D721Med (cell line): ENCODE measurements at places on chromosomes 1 and 21.
A peak's percentile ranks its signal among the peaks of the same experiment; 100 is the strongest.

DNA sequence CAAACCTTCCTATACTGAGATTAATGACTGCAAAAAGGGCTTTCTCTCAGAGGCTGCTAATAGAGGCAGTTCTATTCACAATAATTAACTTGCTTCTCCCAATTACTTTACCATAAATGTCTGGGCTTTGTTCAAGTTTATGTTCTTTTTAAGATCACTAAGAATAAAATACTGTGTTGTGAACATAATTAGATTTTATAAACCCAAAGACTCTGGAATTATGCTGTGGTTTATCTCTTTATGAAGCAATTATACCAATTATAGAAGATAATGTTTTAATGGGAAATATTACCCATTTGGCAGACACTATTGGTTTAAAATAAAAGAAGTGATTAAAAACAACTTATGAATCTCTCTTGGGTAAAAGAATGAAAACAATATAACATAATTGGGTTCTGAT, 43.5 kb upstream of the IL12RB2 start:
- DNase-seq: no peak

- no peak for DNase-seq
These were observed 33.5 kb downstream of the UBE2G2 start for GRCh38 chr21:44767834-44768831.

GRCh38 chr1:234770924-234771540, 161.1 kb upstream of the IRF2BP2 start:
- DNase-seq: no peak

DNA sequence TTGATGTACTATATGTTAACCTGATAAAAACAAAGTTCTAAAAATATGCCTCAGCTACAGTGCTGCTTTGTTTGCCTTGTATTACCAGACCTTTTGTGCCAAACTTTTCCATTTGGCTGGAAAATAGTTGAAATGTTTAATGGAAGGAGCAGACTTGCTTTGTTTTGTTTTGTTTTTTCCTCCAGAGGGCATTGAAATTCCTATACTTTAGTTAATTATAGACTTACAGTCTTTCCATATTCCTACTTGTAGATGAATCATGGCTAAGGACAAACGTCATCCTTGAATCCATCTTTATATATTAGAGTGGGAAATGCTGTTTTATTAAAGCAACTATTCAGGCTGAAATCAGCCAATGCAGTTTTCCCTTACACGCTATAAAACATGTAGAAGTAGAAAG, 6.7 kb downstream of the CAP1 start:
- no peak for DNase-seq

- DNase-seq: no peak
These were observed 2.1 kb downstream of the SASS6 start for GRCh38 chr1:100130552-100131077.

- DNase-seq: no peak
These were observed 56.3 kb upstream of the ECE1 start for GRCh38 chr1:21346365-21347071.

DNA sequence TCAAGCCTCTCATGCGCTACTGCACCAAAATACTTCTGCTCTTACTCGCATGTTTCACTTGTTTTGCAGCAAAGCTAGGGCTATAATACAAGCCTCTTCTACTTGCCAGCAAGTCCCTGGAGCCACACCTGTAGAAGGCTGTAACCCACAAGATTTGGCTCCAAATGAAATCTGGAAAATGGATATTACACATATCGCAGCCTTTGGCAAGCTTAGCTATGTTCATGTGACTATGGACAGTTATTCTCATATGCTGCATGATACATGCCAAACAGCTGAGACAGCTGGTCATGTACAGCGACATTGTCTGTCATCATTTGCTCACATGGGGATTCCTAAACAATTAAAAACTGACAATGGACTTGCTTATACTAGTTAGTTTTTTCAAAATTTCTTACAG, 270.3 kb downstream of the COL11A1 start:
- DNase-seq: no peak

DNA sequence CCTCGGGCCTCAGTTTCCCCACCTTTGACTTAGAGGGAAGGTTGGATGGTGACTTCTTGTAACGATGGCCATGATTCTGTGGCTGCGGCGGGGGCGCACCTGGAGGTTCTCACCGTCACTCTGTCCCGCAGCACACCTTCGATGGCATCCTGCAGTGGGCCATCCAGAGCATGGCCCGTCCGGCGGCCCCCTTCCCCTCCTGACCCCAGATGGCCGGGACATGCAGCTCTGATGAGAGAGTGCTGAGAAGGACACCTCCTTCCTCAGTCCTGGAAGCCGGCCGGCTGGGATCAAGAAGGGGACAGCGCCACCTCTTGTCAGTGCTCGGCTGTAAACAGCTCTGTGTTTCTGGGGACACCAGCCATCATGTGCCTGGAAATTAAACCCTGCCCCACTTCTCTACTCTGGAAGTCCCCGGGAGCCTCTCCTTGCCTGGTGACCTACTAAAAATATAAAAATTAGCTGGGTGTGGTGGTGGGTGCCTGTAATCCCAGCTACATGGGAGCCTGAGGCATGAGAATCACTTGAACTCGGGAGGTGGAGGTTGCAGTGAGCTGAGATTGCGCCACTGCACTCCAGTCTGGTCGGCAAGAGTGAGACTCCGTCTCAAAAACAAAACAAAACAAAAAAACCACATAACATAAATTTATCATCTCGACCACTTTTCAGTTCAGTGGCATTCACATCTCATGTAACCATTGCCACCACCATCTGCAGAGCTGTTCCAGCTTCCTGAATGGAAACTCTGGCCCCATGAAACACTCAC, 2.1 kb upstream of the PFKL start:
- peak; percentile 100 for DNase-seq

DNA sequence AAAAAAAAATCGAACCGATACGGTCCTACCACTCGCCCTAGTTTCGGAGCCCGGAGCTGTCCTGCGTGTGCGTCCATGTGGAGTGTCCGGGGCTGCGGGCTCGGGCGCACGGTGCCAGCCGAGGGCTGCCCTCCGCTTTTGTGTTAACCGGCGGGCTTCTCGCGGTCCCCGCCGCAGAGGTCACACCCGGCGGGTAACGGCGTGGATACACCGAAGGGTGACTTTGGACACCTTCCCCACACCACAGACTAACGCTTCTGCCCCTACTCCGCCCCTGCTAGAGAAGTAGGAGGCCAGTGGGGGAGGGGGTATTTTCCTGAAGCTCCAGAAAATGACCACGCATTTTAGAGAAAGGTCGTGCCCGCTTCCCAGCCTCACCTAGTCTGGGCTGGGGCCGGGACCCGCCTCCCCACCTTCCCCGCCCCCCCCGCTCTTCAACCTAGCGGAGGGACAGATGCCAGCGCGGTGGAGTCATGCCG, 609 bp upstream of the ATF3 start:
- DNase-seq: no peak

DNA sequence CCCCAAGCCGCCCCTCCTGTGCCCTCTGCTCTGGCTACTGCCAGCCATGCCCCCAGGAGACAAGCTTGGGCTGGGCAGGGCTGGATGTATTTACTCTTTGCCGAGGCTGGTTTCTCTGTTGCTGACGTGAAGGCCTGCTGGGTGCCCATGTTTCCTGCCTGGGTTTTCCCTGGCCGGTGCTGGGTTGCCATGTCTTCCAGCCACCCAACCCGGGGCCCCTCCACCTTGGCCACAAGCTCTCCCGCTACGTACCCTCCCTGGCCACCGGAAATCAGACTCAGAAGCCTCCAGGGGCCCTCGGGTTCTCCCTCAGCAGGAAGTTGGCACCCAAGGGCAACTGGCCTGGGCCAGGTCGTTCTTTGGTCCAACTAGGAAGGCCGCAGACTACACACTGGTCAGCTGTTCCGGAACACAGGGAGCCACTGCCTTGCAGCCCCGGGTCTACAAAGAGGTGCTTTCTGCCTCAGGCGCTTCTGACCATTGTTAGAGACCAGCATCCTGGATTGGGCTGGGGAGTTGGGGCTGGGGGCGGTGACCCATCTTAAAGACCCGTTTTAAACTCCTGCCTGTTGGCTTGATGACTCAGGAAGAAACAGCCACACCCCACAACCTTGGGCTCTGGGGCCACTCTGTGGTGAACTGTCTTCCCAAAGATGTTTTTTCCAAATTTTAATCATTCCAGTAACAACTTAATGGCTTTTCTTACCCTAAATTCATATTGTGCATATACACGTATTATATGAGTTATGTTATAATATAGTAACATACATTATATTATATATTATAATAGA, 71.2 kb upstream of the RUNX3 start:
- DNase-seq: no peak

- DNase-seq: no peak
These were observed 152.4 kb upstream of the HMGB4 start for GRCh38 chr1:33711511-33711910.

DNA sequence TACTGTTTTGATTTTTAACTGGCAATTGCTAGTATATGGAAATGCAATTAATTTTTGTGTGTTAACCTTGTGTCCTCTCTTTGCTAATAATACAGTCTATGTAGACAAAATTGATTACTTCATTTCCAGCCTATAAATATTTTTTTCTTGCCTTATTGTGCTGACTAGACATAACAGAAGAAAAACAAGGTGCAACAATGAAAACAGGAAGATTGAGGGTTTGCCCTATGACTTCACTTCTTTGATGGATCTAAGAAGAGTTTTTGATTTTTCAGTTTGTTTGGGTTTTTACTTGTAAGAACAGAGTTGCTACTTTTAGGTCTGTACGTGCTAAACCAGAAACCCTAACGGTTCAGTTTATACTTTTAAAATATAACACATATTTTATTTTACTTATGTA, 8.5 kb upstream of the CNIH4 start:
- DNase-seq: no peak

DNA sequence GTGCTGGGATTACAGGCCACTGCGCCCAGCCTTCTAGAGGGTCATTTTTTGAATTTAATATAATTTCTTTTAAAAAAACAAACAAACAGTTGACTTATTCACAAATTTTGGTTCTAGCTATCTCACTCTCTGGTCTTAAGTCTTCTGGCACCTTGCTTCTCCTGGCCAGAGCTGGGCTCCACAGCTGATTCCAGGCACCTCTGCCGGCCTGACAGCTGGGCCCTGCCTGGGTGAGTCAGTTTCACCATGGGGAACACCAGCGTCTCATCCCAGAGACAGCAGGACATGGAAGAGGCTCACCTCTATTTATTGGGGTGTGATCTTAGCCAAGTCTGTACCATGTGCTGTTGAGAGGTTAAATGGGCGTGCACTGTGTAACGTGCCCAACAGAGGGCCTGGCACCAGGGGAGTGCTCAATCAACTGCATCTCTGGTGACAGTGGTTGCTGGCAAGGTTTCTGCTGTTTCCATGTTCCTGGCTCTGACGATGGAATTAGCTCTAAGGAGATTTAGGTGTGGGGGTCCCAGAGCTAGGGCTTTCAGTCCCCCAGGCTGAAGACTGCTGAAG, 956 bp downstream of the CPLANE2 start:
- DNase-seq: no peak

- peak; percentile 95 for DNase-seq
These were observed at the start of gene GALNT2 for GRCh38 chr1:230066466-230067404. Gene GALNT2 (plus strand): TSS chr1:230067238. CDS start chr1:230067281, 43 bp downstream.

DNA sequence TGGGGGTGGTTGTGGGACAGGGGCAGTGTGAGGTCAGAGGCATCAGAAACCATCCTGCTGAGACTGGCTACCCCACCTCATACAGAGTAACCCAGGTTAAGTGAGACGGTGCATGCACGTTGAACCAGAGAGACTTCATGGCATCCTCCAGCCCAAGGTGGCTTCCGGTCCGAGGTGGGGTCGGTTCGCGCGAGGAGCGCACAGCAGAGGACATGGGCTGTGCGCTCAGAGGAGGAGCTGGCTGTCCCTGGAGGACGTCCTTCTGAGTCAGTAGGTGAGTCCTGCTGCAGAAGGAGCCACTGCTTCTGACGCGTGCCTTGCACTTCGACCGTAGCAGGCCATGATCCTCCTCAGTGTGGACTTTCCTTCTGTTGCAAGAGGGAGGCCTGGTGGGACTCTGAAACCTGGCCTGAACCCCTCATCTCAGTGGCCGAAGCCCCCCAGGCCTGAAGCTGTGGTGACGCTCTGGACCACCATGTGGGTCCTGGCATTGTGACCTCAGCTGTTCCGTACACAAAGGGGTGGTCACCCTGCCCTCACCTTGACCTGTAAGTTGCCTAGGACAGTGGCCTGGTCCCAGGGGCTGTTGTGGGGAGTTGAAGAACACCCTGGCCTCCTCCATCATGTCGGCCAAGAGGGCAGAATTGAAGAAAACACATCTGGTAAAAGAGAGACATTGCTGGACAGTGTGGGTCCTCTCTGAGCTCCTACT, at the start of gene TEX35:
TSS of gene TEX35 (plus strand) at position 544 of the 712 bp plus-strand sequence. CDS start at position 624, 80 bp downstream.
- no peak for DNase-seq

GRCh38 chr1:3466366-3467075, 12.1 kb downstream of the ARHGEF16 start:
- peak; percentile 1 for DNase-seq

- no peak for DNase-seq
These were observed 1042.6 kb downstream of the PLA2G4A start for GRCh38 chr1:187871177-187871845.

GRCh38 chr21:44283948-44284347, 1.7 kb upstream of the AIRE start:
- DNase-seq: no peak

- no peak for DNase-seq
These were observed 5.6 kb downstream of the COL6A1 start for GRCh38 chr21:45987121-45987711.

DNA sequence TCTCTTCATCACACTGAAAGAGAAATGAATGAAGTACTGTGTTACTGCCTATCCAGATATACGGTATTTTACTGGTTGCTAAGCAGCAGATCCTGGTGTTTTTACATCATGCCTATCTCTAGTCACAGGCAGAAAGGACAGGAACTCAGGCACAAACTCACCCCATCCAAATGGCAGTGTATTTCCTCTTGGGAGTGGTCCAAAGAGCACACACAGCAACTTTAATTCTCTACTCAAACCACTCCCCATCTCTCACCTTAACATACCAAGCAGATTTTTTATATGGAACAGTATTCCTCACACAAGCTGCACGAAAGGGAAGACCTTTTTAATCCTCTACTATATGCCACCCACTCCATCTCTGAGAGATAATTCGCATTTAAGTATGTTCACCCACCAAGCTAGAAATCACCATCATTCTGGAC, 27.3 kb downstream of the EIF4G3 start:
- DNase-seq: no peak

DNA sequence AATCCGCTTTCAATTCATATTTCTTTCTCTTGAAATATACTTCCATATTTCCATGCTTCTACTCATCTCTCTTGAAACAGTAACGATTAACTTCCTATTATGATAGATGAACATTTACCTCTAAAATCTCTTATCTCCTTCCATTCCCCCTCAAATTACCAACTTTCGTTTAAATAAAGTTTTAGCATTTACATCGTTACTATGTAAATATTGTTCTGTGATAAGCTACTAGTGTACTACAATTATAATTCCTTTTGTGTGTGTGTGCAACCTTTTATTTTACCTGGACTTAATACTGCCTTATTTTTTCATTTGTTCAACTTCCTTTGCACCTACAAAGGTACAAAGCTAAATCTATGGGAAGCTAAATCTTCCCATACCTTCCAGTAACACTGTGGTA, 4.5 kb downstream of the FOXE3 start:
- no peak for DNase-seq

- DNase-seq: no peak
These were observed 55.9 kb downstream of the SEC16B start for GRCh38 chr1:177913762-177914540.

GRCh38 chr1:42797979-42798378, 13.2 kb downstream of the TMEM269 start:
- no peak for DNase-seq
